ENCODE measurements at places on chromosomes 6 and 20.

GRCh38 chr6:133906050-133906449 is 17.1 kb downstream of the TCF21 start:
- no peak for DNase-seq

GRCh38 chr6:38943964-38944363 is 104.6 kb upstream of the GLP1R start:
- DNase-seq: no peak

DNA sequence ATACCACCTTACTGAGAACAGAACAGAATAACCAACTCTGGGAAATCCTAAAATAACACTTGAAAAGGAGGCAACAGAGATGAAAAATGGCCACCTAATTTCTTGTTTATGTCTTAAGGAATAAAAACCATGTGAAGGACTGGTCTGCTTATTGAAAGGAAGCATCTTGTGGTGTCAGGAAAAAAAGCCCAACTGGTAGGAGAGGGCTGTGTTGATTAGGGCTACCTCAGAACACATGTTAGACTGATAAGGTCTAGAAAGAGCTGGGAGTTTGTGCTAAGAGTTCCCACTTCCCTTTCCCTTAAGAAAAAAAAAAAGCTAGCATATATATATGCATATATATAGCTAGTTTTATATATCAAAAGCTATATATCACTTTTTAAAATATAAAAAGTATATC is 425.3 kb upstream of the BTBD3 start:
- no peak for DNase-seq

DNA sequence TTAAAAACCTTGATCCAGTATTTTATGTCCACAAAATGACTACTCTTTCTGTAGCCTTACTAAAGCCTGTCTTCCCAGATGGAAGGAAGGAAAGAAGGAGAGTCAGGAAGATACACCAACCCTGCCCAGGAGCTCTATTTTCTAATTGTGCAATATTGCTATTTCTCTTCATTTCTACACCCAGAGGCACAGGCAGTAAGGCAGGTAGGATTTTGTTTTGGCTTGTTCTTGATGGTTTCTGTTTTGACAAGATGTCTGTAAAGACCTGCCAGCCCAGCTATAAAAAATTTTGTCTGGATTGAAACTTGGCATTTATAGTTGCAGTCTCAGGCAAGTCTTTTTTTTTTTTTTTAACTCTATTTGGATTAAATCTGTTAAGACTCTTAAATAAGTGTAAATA is 587.5 kb upstream of the ARID1B start:
- no peak for DNase-seq

- no peak for DNase-seq
Observed at GRCh38 chr6:1600063-1600763, 9.5 kb upstream of the FOXC1 start.

GRCh38 chr6:93418408-93419303 is 703 bp downstream of the EPHA7 start:
- DNase-seq: no peak

DNA sequence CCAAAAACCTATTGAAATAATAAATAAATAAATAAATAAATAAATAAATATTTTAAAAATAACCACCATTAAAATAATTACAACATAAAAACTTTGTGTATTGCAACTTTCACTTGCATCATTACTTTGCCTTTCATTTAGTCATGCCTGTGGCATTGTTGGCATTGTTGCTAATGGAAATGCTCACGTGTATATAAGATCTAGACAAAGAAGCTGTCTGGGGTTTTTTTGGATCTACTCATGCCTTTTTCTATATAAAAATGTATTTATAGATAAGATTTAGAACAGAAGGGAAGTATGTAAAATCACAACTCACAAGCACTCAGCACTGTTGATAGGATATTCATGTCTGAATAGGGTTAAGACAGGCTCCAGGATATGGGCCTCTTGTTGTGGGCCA is 27.9 kb downstream of the GFRA4 start:
- DNase-seq: no peak

DNA sequence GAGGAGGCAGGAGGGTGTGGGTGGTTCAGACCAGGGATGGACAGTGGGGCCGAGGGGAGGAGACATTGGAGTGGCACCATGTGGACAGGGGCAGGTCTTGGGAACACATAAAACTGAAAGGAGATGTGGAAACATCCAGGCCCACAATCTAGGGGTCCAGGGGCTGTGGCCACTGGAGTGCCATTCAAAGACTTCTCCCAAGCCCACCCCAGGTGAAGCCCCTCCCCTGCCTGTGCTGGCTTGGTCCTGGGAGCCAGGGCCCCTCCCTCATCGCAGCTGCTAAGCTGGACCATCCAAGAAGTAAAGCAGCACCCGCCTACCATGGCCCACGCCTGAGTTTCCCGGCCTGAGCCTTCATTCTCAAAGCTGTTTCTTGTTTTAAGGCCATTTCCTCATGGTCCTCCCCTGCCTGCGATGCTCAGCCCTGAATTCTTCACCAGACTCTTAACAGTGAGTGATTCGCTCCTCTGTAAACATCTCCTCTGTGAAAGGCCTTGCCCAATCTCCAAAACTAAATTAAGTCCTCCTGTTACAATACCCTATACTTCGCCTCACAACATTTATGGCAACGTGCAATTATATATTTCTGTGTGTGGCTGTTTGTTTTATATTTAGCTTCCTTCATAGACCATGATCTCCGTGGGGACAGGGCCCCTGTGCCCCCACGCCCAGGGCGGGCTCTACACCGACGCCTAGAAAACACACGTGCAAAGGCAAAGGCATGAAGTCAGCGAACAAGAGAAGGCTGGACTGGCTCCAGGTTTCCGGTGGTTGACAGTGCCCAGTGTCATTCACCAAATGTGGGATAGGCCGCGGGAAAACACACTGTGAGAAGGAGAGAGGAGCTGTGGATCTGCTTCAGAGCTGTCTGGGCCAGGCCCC is 267.8 kb downstream of the ERMARD start:
- no peak for DNase-seq

DNA sequence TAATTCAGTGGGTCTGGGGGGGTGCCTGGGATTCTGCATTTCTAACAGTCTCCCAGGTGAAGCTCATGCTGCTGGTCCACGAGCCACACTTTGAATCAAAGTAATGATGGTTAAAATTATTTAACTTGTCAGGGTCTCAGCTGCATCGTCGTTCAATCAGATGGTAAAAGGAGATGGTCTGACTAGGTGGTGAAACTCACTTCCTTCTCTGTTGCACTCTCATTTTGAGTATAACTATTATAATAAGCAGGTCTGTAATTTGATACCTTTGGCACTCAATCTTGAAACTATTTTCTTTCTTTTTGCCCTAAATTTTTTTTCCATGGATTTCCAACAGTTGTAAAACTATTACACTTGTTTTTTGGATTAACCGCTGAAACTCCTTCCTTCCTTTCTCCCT is 292.5 kb downstream of the FARS2 start:
- no peak for DNase-seq

- DNase-seq: no peak
Observed at GRCh38 chr6:54864272-54864671, 17.7 kb downstream of the FAM83B start.

DNA sequence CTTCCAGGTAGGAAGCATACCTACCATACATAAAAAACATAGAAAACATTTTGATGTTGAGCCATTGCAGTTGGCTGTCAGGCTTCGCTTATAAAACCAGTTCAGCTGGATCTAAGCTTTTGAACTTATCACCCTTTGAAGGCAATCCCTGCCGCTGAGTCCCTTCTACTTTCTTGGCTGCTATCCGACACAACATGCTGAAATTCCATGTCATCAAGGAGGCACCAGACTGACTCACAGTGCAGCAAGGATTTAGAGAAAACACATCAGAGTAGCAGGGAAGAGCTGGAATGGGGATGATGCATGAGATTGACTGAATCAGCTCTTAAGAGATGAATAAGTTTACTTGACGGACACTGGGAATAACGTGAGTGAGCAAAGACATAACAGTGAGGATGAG is 135.0 kb upstream of the MAN1A1 start:
- DNase-seq: no peak

- DNase-seq: no peak
Observed at GRCh38 chr20:57024849-57025248, 241.6 kb downstream of the BMP7 start.

GRCh38 chr6:128144320-128144719 is 243.5 kb upstream of the THEMIS start:
- DNase-seq: no peak

DNA sequence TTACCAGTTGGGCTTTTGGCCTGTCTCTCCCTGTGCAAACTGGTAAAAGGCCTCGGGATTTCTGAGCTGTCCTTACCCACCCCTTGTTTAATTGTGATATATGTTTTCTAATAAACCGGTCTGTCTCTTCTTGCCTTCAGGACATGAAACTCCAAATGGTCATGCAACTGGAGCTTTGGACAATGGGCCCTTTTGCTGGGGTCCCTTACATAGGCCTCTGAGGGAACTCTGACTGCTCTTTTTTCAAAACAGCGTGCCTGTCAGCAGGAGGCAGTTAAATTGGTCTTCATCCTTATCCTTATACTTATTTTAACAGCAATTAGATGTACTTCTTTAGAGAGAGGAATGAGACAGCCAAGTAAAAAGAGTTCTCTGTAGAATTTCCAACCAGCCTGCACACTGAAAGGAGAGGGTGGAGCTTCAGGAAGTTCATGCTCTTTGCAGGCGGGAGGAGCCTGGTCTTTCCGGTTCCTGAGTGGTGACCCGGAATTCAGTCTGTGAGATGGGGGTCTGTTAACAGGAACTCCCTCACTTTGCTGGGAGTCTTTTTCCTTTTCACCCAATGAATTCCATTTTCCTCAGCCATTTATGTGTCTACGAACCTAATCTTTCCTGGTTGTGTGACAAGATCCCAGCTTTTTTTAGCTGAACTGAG is 299.6 kb upstream of the GJE1 start:
- DNase-seq: no peak

GRCh38 chr20:19049514-19049913 is 162.9 kb upstream of the SLC24A3 start:
- DNase-seq: no peak

DNA sequence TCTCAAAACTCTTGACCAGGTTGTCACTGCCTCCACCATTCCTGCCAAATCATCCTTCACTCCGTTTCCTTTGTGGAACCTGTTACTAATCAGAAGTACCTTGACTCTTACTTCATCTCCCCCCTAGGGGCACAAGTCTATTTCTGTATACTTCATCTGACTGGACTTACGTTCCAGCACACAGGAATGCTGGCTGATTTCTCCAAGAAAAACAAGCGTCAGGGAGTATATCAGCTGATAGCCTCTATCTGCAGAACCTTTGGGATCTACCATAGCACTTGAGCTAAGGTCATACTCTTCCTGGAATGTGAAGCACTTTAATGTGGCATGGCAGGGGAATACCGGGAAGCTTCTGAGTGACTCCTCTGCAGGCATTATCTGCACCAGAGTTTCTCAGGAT is 178.1 kb upstream of the MOCS1 start:
- DNase-seq: no peak

- DNase-seq: no peak
Observed at GRCh38 chr20:51084593-51085377, 61.9 kb upstream of the KCNG1 start.

- DNase-seq: no peak
Observed at GRCh38 chr20:38426006-38426897, 8.9 kb downstream of the SNHG17 start.

Data from GM12891 (cell line).